ENCODE measurements at places on chromosomes 1 and 21.

GRCh38 chr1:181746224-181746623 is 262.9 kb downstream of the CACNA1E start:
- no peaks in the 10 kb centered on the region for H3K36me3 ChIP-seq
- DNase-seq = no peak
- no peak overlapping the region for H3K4me3 ChIP-seq
- no peak overlapping the region for H3K27ac ChIP-seq
- H3K27me3 ChIP-seq = no peaks in the 10 kb centered on the region
- H3K4me1 ChIP-seq = no peaks in the 10 kb centered on the region

- no peaks in the 10 kb centered on the region for H3K36me3 ChIP-seq
- no peak overlapping the region for H3K27ac ChIP-seq
- H3K4me1 ChIP-seq = no peaks in the 10 kb centered on the region
- no peak overlapping the region for H3K4me3 ChIP-seq
- no peak for DNase-seq
Observed at GRCh38 chr1:42450061-42450460, 5.8 kb downstream of the ZMYND12 start.

DNA sequence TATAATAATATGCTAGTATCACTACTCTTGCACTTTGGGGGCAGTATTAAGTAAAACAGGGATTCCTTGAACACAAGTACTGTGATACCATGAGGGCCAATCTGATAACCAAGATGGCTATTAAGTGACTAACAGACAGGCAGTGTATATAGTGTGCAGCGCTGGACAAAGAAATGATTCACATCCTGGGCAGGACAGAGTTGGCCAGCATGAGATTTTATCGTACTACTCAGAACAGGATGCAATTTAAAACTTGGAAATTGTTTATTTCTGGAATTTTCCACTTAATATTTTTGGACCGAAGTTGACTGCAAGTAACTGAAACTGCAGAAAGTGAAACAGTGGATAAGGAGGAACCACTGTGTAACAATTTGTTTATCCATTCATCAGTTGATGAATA is 74.6 kb downstream of the DNTTIP2 start:
- no peaks in the 10 kb centered on the region for H3K27me3 ChIP-seq
- no peak for DNase-seq
- no peaks in the 10 kb centered on the region for H3K36me3 ChIP-seq
- H3K4me3 ChIP-seq = no peak overlapping the region
- H3K27ac ChIP-seq = no peak overlapping the region
- no peaks in the 10 kb centered on the region for H3K4me1 ChIP-seq

DNA sequence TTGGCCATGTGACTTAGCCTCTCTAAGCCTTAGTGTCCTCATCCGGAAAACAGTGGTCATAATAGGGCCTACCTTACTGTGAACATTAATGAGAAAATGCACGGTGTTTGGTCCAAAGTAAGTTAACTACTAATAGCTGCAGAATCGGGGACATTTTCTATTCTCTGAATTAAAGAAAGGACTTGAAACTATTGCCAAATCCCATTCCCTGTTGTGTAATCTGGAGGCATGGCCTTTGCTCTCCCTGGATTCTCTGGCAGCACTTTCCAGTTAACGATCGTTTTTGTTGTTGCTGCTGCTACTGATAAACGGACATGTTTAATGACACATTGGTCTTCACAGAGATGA is 30.5 kb downstream of the FMO4 start:
- H3K27ac ChIP-seq = no peak overlapping the region
- H3K4me3 ChIP-seq = no peak overlapping the region
- no peaks in the 10 kb centered on the region for H3K4me1 ChIP-seq
- H3K27me3 ChIP-seq = no peaks in the 10 kb centered on the region
- no peaks in the 10 kb centered on the region for H3K36me3 ChIP-seq

GRCh38 chr1:47894410-47895278 is 102.5 kb downstream of the TRABD2B start:
- no peak overlapping the region for H3K27ac ChIP-seq
- no peaks in the 10 kb centered on the region for H3K36me3 ChIP-seq
- H3K4me3 ChIP-seq = no peak overlapping the region
- DNase-seq = no peak
- no peaks in the 10 kb centered on the region for H3K27me3 ChIP-seq

DNA sequence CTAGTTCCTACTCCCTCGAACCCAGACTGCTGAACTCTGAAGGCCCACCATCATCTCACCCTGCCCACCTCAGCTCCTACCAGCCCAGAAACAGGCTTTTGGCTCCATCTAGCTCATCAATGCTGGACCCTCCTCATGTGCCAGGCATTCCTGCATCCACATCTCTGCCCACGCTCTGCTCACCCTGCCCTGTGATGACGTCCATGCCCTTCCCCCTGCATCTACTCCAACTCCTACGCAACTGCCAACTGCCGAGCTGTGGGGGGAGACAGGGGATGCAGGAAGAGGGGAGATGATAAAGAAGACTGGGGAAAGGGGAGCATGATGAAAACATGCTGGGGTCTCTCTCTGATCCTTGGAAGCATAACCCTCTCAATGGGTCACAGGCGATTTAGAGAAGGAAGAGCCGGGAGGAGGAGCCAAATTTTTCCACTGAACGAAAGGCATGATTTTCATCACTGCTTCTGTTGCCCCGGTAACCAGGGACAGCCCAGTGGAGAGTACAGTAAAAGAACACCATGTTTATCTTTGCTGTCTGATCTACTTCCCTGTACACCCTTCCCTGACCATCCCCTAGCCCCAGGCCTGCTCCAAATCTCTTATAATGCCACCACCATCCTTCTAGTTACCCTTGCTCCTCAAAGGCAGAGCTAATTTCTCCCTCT is 44.3 kb downstream of the CD34 start:
- H3K27me3 ChIP-seq = no peaks in the 10 kb centered on the region
- H3K27ac ChIP-seq = no peak overlapping the region
- DNase-seq = peak; percentile 38
- H3K4me3 ChIP-seq = peak overlapping the region; percentile 71

DNA sequence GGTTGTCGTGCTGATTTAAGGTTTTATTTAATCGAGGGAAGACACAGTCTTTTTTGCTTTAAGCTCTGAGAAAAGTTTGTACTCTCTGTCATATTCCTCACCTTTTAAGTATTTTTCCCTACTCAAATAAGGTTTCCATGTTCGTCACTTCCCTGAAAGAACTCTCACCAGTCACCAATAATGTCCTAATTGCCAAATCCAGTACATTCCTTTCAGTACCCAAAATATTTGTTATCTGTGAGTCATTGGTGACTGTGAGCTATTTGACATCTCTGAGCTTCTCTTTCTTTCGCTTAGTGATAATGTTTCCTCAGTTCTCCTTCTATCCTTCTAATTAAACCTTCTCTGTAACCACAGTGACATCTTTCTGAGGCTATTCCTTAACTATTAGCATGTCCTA is 874.2 kb upstream of the ADGRL2 start:
- H3K4me1 ChIP-seq = no peaks in the 10 kb centered on the region
- H3K27me3 ChIP-seq = no peaks in the 10 kb centered on the region
- no peaks in the 10 kb centered on the region for H3K36me3 ChIP-seq
- no peak overlapping the region for H3K27ac ChIP-seq
- no peak for DNase-seq

GRCh38 chr1:151574575-151575529 is 34.7 kb downstream of the TUFT1 start:
- H3K4me3 ChIP-seq = no peak overlapping the region
- H3K27me3 ChIP-seq = no peaks in the 10 kb centered on the region
- no peak for DNase-seq
- no peaks in the 10 kb centered on the region for H3K4me1 ChIP-seq

DNA sequence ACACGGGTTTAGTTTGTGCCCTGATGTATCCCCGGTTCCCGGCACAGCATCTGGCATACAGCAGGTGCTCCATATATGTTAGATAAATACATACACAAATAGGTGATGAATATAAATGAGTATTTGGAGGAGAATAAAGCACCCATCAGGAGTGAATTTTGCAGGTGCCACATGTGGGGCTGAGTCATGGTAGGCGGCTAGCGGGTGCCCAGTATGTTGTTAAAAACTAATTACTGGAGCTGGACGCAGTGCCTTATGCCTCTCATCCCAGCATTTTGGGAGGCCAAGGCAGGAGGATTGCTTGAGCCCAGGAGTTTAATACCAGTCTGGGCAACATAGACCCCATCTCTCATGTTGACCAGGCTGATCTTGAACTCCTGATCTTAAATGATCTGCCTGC is 16.7 kb upstream of the WASF2 start:
- no peak overlapping the region for H3K27ac ChIP-seq
- H3K36me3 ChIP-seq = no peaks in the 10 kb centered on the region
- no peaks in the 10 kb centered on the region for H3K27me3 ChIP-seq
- DNase-seq = no peak
- H3K4me1 ChIP-seq = no peaks in the 10 kb centered on the region

DNA sequence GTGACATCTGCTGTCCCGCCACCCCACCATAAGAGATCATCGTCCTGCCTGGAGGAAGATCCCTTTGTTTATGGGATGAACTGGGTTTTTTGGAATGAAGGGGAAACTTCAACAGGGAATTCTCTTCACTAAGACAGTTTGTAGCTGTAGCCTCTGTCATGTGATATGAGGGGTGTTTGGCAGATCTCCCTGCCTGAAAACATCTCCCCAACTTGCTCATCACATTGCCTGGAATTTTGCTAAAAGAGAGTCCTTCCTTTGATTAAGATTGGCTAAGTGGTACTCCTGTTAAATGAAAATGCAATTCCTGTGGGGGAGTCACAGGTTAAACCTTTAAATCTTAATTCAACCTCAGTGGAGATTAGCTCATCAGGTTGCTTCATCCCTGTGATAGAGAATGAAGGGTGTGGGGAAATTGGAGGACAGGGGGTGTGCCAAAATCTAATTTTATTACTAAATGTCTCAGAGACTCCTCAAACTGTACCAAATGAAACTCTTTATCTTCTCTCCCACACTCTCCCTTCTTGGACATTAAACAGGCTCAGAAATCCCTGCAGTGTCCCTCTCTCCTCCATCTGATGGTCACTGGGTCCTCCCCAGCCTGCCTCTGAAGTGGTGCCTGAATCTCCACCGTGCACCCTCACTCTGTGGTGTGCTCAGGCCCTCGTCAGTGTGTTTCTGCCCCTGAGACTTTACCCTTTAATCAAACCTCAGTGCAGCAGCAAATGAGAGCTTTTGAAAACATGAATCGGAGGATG is 54.8 kb downstream of the IER5 start:
- no peak for DNase-seq
- H3K27me3 ChIP-seq = no peaks in the 10 kb centered on the region
- no peak overlapping the region for H3K4me3 ChIP-seq
- H3K27ac ChIP-seq = no peak overlapping the region

GRCh38 chr1:5317391-5317790 is 663.0 kb downstream of the AJAP1 start:
- H3K27ac ChIP-seq = no peak overlapping the region
- H3K36me3 ChIP-seq = no peaks in the 10 kb centered on the region
- no peaks in the 10 kb centered on the region for H3K4me1 ChIP-seq
- no peak overlapping the region for H3K4me3 ChIP-seq
- DNase-seq = no peak

DNA sequence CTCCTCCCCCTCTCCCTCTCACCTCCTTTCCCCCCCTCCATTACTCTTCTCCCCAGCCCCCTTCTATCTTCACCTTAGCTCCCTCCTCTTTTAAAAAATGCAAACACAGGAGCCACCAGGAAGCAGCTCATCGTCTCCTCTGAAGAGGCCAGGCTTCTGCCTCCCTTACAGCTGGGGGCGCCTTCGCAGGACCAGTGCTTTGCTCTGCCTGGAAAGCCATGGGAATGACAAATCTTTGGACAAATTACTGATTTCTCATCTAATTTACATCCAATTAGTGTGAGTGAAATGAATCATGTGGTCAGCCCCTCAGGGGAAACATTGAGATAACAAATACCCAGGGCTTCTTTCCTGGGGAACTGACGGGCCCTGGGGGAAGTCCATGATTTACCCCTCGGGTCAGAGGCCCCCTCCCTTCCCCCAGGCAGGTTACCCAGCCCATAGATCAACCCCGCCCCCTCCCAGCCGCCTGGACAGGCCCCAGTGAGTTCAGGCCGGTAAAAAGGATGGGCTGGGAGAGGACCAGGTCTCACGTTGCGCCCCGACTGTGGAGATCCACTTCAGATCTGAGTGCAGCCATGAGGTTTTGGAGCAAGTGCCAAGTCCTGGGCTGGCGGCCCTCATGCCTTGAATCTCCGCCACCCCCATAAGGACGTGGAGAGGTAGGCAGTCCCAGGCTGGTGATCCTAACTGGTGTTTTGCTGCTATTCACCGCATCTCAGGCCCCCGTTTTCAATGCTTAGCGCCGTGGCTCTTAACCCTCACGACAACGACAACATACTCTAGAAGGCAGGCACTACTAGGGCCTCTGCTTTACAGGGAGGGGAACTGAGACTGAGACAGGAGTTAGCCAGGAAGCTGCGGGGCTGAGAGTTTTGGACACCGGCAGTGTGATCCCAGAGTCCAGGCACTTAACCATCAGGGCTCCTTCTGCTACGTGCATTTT is 300.8 kb downstream of the RRAGC start:
- no peaks in the 10 kb centered on the region for H3K36me3 ChIP-seq
- H3K4me1 ChIP-seq = peaks cover 39% of the 10 kb centered on the region
- H3K27ac ChIP-seq = no peak overlapping the region
- peaks cover 4% of the 10 kb centered on the region for H3K27me3 ChIP-seq

DNA sequence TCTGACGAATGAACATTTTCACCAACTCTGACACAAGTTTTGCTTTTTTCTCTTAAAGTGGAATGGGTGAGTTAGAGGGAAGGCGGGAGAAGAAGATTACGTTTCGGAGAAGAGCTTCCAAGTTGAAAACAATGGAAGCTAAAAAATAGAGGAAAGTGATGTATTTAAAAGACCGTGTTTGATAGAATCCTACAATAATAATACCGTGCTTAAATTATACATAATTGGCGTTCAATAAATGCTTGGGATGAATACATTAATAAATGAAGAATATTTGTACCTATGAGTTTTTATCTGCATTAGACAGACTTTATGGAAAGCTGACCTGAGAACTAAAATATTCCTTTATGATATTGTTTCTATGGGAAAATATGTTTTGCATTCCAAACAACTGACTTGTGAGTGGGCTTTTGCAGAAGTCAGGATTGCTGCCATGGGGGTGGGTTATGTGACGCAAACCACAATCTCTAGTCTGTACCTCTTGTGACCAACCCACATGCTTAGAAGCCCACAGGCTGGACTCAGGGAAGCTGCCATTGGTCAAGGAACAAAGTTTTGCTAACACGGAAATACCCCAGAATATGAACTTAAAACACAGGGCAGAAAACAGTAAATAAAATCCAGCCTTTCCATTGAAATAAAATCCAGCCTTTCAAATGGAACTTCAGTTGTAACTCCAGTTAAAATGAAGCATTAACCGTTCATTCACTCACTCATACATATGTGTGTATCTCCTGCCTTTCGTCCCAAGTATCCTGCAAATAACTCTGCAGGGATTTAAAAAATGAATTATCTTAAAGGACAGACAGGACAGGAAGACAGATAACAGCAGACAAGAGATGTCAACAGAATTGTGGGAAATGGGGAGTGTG is 21.3 kb upstream of the ATF3 start:
- no peak overlapping the region for H3K4me3 ChIP-seq
- H3K27me3 ChIP-seq = peaks cover 31% of the 10 kb centered on the region
- no peaks in the 10 kb centered on the region for H3K36me3 ChIP-seq
